Right renal cortex interstitium (tissue), 3 donors: ENCODE measurements at places on chromosomes 7 and 10.

DNA sequence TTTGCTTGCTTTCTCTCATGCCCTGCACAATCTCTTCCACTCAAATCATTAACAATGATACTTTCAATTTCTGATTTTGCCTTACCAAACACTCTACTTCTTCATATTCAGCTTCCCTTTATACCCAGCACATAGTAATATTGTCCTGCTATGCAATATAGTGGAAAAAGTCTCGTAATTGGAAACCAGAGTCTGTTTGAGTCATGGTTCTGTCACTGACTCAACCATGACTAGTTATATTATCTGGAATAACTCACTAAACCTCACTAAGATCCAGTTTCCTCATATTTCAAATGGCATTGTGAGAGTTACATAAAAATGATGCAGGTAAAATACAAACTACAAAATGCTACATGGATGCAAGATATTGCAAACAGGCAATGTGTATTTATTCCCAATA lies 98.5 kb upstream of the LRRTM3 start:
- DNase-seq, result no peak

GRCh38 chr10:62653254-62653653 lies 151.3 kb upstream of the ADO start:
- DNase-seq, result no peak

DNA sequence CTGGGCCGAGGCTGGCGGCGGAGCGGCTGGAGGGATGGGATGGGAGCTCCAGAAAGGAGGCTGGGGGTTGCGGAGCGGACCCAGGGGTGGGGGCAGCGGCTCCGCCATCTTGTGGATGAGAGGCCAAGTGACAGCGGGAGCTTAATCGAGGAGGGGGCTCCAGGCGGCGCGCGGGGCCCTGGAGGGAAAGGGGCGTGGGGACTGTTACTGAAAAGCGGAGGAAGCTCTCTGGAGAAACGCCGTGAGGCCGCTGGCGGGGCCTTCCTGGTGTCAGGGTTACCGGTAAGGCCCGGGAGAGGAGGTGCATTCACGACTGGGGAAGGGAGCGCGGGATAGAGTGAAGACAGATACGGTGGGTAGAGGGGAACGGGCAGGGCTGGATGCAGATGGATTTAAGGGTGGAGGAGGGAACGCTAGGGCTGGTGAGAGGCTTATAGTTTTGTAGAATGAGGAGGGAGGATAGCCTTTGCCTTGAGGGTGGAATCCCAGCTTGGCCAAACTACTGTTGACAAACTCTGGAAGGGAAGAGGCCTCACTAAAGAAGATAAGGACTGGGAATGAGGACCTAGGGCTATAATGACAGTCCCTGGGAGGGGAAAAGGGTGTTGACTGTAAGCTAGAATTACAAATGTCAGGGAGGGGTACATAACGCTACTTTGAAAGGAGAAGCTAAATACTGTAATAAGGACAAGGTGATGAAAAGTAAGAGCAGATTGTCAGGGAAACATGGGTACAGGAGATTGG lies 535 bp downstream of the BTRC start:
- peak; percentile 50 for DNase-seq

- no peak for DNase-seq
Measured at GRCh38 chr10:128922172-128922571, 544.9 kb upstream of the MGMT start.

- no peak for DNase-seq
Measured at GRCh38 chr10:71367271-71367670, 29.4 kb upstream of the CDH23 start.

DNA sequence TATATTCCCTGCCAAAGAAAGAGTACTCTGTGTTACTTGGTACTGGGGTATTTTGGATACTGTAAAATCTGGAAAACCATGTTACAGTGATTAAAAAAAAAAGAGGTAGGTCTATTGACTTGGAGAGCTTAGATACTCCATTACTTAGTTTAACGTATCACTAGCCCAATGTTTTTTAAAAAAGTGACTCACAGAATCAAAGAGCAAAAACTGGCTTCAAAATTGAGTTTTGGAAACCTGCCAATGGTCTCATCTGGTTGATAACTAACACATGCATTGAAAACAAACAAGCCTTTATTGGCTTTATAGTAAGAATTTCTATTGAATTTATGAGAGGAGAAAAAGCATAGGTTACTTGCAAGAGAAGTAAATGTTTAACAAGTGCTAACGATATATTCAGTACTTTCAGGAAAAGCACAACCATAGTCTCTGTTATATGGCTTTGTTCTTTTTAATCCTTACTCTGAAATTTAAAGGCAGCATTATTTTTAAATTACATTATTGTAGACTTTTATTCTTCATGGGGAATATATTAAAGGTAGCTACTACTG lies 563.3 kb upstream of the SORCS1 start:
- DNase-seq, result no peak

- DNase-seq, result no peak
Measured at GRCh38 chr7:150357771-150358427, 10.7 kb upstream of the REPIN1 start.

GRCh38 chr10:94279835-94280709 lies 82.7 kb downstream of the NOC3L start:
- DNase-seq, result no peak

GRCh38 chr7:82335927-82336326 lies 107.7 kb downstream of the CACNA2D1 start:
- DNase-seq, result no peak

DNA sequence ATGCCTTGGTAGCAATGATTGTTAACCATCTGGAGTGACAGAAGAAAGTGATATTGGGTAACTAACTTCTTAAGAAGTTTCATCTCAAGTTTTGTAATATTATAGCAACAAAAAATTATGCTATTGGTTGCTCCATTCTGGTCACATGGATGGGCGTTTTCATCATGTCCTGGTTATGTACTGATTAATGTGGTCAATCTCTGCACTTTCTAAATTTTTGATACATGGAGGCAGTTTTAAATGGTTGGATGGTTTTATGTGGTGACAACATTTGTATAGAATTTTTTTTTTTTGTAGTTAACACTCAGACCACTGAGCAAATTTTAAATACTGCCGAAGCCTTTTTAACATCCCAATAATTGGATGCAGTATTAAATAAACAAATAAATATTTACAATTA lies 55.2 kb upstream of the CCAR1 start:
- no peak for DNase-seq

GRCh38 chr7:134891262-134891695 lies 95.0 kb upstream of the AGBL3 start:
- DNase-seq, result peak; percentile 74

DNA sequence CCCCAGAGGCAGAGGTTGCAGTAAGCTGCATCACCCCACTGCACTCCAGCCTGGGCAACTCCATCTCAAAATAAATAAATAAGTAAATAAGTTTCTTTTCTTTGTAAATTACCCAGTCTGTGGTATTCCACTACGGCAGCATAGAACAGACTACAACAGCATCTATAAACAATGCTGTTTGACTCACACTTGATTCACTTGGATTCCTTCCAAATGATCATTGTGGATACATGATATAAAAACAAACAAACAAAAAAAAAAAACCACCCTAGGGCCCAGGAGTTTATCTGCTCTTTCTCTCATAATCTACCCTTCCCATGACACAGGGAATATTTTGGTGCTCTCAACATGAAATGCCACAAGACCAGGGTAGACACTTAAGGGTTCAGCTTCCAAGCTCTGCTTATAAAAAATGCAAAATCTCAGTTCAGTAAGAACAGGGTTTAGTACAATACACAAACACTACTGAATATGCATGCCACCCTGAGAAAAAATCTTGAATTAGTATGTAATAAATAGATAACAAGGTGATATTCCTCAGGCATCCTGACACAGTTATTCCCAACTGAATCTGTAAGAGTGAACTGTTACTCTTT lies 200.9 kb downstream of the FAM107B start:
- no peak for DNase-seq

DNA sequence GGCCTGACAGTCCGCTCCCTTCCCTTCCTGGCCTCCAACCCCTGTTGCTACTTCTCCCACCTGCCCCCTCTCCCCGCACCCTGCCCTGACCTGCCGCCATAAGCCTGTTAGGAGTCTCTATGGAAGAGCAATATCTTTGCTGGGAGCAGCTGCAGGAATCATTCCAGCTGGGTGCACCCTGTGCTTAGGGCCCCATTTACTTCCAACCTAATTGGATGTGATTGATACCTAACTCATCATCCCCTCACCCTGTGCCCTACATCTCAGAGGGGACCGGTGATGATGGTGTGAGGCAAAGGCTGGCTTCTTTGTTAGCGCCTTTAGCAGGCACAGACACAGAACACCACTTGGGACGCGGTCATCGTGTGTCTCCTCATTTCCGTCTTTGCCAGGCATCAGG lies 80.0 kb upstream of the FAM180A start:
- no peak for DNase-seq

GRCh38 chr10:100254191-100254590 lies 13.2 kb downstream of the CWF19L1 start:
- DNase-seq, result no peak

GRCh38 chr7:70313271-70313670 lies 715.0 kb downstream of the AUTS2 start:
- peak; percentile 23 for DNase-seq

DNA sequence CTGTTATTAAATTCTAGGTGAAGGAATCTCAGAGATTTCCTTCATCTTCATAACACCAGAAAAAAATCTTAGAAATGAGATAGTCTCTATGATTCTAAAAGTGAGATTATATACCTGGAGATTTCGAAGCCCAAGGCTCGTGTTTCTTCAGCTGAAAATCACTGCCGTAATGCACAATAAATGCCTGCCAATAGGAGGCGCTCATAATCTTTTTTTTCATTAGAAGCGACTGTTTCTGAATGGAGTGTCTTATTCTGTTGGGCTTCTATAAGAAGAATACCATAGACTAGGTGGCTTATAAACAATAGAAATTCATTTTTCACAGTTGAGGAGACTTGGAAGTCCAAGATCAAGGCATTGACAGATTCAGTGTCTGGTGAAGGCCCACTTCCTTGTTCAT lies 294.7 kb downstream of the PRKG1 start:
- DNase-seq, result no peak

GRCh38 chr7:67380858-67381257 lies 384.2 kb downstream of the TYW1 start:
- no peak for DNase-seq

DNA sequence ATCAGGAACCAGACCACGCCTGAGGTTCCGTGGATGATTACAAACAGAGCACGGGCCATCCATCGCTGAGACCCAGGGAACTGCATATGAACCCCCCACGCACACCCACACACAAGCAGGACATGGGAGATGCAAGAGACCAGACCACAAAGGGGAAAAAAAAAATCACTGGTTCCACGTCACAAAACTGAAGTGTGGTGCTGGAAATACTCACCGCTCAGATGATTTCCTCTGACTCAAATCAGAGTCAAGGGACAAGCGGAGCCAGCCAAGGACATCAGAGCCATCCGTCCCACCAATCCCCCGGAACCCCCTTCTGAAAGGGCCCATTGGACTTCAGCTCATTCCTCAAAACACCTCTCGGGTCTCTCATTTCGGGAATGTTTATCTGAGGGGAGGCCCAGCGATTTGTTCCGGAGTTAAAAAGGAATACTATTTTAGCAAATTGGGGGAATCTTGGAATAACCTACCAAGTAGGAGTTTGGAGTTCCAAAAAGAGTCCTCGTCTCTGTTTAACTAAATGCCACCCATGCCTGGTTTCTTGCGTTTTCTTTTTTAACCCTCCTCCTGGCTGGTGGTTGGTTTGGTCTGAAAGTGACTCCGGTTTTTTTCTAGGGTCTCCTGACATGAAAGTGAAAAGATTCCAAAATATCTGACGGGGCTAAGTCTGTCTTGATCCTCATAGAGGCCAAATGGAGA lies 15.0 kb downstream of the SNX8 start:
- DNase-seq, result no peak

DNA sequence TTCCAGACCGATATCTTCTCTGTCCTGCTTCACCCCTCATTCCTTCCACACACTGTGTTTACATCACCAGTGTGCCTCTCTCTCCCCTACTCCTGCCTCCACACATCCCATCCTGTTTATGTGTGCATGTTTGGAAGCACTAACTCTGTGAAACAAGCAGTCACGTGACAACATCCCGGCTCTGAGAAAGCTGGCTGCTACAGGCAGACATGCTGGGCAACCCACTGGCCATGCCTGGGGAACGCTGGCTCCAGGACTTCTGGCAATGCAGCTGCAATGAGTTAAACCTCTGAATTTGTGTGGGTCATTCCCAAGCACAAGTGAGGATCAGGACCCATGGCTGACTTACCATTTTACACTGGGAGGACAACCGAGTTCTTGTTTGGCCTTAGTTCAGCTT lies 74.0 kb downstream of the WNT2 start:
- DNase-seq, result no peak

DNA sequence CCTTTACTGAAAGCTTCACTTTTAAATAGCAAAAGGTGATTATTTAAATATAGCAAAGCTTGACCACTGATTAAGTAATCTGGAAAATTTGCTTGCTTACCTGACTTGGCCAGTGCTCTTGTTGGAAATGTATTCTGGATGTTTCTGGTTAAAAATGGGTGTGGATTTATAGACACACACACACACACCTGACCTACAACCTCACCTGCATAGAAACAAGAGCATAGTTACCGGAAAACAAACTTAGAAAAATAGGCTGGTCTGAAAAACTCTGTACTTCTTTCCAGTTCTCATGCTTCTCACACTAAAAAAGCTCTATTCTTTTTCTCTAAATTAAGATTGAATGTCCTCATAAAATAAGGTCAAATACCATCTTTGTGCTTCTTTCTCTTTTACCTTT lies at the start of gene AGR3:
TSS of gene AGR3 (minus strand) at position 140 of the 400 bp plus-strand sequence. CDS start 3,365 bp downstream, outside the sequence.
- DNase-seq, result no peak

GRCh38 chr7:30594048-30594539 lies 584 bp upstream of the GARS1 start:
- peak; percentile 17 for DNase-seq

DNA sequence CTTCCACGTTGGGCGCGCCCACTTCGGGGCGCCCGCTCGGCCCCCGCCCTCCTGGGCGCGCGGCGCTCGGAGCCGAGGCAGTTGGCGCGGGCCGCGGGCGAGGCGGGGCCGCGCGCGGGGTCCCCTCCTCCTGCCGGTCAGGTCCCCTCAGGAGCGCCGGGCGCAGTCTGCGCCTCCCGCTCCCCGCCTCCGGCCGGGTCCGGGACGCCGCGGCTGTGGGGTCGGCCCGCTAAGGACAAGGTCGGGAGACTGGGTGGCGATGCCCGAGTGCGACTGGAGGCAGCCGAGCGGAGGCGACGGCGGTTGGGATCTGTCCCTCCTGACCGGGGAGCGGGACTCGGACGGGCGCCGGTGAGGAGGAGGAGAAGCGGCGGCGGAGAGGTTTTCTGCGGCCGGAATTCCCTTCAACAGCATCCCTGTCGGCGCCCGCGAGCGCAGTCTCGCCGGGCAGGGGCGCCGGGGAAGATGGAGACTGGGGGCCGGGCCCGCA lies at the start of gene ATRNL1:
TSS of gene ATRNL1 (plus strand) at position 80 of the 490 bp plus-strand sequence. CDS start at position 466, 386 bp downstream.
- no peak for DNase-seq

- no peak for DNase-seq
Measured at GRCh38 chr7:97174303-97174702, 56.8 kb downstream of the SDHAF3 start.
